ENCODE measurements at places on chromosomes 6 and 20. TPM values are rescaled to one million over a fixed set of nuclear protein-coding genes. Genes with fewer than 3 reads are reported as not detected.

The TAP2 gene
- 14.5 TPM for total RNA-seq

The PRPH2 gene
- total RNA-seq, result 0.12 TPM

The GPX5 gene
- total RNA-seq, result not detected

The CFB gene
- total RNA-seq, result 56.5 TPM
